ENCODE measurements at places on chromosomes 1 and 21.

DNA sequence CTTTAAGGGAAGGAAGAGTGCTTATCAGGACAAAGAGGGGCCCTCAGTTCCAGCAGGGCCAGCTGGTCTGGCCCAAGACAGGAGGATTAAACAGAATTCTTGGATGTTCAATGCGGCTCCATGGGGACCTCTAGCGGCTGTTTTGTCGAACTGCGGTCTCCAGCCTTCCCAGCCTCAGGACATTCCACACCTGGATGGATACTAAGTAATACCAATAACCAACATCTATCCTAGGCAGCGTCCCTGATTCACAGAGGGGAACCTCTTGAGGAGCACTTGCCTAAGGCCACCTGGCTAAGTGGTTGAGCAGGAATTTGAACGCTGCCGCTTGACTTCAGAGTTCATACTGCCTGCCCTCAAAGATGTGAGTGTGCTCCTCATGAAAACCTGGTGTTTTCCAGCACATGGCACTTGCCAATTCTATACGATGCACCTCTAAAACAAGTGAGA, 15.5 kb upstream of the CD247 start:
- DNase-seq, result peak; percentile 82

DNA sequence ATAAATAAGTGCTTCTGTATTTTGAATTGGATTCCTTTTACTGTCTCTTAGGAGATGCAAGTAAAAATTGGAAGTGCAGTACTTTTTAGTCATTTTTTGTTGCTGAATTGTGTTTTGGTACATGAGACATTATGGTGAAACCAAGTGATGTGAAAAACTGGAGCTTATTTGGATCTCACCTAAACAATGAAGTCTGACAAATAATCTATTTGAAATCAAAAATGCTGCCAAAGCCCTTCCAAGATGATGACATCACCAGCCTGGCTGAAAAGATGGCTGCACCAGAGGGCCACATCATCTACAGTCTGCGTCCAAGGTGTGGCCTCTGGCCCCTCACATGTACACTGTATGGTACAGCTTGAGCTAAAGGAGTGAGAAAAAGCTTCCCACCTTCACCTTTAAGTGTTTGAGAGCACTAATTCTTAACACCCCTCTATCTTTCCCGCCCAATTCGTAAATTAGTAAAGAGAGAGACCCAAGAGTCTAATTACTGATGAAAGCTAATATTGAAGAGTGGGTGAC, 192.5 kb upstream of the ST6GALNAC5 start:
- DNase-seq, result no peak

GRCh38 chr1:111720977-111721786, 18.0 kb downstream of the INKA2 start:
- no peak for DNase-seq

GRCh38 chr1:67588178-67588855, 96.7 kb upstream of the GADD45A start:
- no peak for DNase-seq

GRCh38 chr1:2046953-2047748, 3.1 kb upstream of the PRKCZ start:
- DNase-seq, result no peak

DNA sequence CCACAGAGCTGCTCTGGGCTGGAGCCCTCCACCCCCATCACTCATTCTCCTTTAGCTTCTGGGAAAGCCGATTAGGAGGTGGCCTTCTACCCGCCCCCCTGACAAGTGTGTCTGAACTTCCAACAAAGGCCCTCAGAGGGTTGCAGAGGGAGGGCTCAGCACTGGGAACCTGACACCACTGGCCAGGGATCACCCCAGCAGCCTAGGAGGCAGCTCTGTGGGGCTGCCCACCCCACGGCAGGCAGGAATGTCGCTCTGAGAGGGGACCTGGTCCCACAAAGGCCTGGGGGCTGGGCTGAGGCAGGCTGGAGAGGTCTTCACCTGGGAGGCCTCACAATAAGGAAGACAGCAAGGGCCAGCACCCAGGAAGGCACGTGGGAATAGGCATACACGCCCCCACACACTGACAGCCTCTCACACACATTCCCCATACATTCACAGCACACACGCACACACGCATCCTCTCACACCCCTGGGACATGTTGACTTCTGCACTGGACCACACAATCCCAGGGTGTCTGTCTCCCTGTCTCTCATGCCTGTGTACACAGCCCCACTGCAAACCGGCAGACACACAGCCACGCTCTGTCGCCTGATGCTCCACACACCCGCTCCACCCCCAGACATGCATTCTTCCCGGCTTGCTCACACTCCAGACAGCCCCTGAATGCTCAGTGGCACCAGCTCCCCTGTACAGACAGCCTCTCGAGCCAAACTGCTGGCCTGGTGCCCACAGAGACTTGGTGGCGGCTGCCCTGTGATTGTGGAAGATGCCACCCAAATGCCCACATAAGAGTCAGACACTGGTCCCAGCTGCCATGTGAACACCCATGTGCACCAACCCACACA, 30.7 kb downstream of the DMBX1 start:
- DNase-seq, result peak; percentile 88

DNA sequence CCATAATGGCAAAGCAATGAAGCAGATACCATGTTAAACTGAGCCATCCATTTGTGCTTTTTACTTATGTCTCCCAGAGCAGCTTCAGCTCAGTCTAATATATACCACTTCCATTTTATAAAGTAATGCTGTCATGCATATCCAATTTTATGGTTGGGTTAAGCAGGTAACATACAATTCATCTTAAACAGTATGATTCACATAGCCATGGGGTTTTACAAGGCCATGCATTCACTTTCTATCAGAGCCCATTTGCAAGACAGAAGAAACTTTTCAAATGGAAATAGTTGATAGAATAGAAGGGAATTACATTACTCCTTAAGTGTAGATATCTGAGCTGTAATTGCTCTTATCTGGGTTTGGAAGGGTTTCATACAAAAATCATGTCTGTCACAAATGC, 580.5 kb upstream of the CXADR start:
- no peak for DNase-seq

- no peak for DNase-seq
Measured at GRCh38 chr1:228510101-228510802, 23.1 kb downstream of the RNF187 start.

GRCh38 chr1:221394011-221394544, 347.8 kb downstream of the DUSP10 start:
- peak; percentile 66 for DNase-seq

DNA sequence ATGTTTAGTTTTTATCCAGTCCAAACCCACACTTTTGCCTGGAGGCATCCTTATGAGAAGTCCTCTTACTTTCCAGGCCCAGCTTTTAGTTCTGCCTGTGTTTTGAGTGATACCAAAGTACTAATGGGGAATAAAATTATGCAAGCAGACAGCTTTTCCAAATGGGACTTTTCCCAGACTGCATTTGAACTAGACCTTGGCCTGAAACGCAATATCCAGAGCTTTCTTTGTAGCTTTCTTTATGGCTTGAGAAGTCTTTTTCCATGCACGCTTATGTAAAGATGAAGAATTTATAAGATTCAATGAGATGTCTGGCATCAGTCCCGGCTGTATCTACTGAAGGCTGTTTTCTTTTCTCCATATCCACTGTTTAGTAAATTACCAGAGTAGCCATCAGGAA, 236.6 kb upstream of the RAB4A start:
- peak; percentile 9 for DNase-seq

GRCh38 chr1:41041614-41042270, 20.2 kb upstream of the SLFNL1 start:
- peak; percentile 13 for DNase-seq

DNA sequence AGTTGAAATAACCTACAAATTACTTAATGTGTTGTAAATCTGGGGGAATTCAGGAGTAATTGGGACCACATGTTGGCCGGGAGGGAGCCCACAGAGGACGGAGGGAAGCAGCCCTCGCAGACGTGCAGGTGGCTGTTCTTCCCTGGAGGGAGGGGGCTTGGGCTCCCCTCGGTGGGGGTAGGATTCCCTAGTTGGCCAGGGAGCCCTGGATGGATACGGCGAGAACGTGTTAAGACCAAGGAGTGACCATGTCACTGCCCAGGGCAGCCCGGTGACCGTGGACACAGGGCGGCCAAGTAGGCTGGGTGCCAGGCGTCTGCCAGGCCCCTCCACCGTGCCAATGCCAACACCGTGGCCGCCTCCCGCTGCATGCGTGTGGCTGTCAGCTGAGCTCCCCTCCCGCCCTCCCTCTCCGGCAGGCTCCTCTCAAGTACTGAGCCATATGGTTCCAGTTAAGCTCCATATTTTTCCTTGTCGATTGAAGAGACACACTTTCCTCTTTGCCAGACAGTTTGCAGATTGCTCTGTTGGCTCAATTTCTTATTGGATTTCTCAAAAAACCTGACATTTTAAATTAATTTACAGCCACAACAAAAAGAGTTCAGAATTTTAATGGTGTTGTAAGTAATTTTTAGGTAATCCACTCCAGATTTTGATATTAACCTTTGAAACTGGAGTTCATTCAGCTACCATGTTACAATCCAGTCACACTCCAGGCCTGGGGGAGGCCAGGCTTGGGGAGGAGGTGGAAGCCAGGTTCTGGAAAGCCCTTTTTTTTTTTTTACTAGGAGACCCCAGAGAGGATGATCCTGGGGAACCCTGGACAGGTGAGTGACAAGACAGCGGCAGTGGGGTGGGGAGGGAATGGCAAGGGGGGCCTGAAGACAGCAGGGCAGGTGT, 71.2 kb downstream of the CASZ1 start:
- DNase-seq, result peak; percentile 89

DNA sequence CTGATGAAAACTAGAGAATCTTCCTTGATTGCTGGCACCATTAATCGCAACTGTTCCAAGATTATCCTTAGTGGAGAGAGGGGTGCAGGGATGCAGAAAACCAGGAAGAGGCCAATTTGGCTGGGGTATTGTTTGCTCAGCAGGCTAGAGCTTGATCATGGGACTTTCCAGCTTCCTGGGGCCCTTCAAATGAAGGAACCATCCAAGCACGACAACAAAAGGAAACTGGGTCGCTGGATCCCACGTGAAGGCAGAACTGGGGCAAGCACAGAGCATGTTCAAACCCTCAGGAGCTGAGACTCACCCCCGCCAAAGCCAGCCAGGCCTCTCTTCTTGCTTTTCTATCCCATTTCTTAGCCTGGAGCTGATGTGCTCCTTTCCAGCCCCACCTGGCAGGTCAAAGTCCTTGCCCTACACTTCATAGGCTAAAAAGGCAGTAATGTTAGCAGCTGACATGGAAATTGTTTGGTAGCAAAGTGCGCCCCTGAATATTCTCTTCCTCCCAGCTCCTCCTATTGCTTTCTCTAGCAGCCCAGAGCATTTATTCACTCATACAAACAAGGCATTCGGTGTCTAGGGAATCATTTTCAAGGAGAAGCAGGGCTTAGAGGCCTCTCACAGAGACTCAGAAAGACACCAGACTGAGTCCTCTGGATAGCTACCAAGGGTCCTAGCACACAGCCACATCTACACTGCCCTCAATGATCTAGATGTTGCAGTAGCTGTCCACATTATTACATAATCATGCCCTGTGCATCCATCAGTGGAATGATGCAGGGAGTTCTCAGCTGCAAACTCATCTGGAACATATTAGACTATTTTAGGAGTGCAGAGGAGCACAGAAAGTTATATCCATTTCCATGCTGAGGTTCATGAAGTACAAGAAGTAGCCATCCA, 11.5 kb downstream of the KCNA2 start:
- DNase-seq, result no peak

DNA sequence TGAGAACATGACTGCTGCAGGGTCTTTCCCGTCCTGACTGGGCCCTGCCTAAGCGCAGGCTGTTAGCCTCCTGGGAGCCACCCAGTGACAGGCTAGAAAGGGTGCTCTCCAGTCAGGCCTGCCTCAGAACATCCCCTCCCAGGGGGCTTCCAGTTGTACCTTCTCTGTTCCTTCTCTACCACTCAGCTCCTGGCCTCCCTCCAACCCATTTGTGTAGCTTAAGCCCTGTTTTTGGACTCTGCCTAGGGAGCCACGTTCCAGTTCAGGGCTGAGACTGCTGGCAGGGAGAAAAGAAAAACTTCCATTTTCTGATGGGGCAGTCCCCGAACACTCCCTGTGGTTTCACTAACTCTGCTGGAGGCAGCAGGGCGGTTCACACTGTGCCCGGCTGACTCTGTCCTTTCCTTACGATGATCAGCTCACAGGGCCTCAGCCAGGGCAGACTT, 15.3 kb upstream of the POU3F1 start:
- no peak for DNase-seq

DNA sequence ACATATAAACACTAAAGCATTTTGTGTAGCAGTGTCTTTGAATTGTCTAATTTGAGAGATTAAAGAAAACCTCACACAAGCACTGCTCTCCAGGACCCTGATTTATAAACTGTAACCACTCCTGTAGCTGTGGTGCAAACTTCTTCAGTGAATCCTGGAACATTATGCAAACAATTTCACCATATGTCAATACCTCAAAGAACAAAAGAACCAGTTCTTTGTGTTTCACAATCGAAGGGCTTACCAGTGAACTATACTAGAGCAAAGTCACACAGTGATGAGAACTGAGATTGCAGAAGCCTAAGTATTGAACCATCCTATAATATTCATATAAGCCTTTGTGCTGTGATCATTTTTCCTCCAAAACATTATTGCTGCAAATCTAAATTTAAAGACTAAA, 21.5 kb downstream of the DPH5 start:
- peak; percentile 89 for DNase-seq

DNA sequence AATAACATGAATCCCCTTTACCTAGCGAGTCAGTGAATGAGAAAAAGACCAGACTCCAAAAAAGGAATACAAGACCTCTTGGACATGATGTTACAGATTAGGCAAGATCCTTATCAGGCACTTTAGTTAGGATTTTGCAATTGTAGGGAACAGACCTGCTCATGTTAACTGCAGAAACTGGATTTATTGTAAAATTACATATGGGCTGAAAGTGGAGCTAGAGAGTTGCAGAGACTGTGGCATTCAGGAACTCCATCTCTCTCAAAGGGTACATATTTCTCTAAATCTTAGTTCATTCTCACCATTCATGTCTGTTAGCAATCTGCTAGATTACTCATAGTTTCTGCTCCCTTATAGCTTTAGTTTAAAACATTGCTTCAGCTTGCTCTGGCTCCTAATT, 142.2 kb downstream of the PAPPA2 start:
- DNase-seq, result peak; percentile 49

Measured in adipocyte (in vitro differentiated cells).